ENCODE measurements at places on chromosomes 3 and 15.

GRCh38 chr3:35537265-35537664 lies 102.1 kb upstream of the ARPP21 start:
- DNase-seq: no peak

- DNase-seq: no peak
Observed at GRCh38 chr3:48715174-48715800, 1.7 kb downstream of the IP6K2 start.

GRCh38 chr3:139225548-139225947 lies 118.3 kb upstream of the MRPS22 start:
- no peak for DNase-seq

GRCh38 chr3:108001457-108001856 lies 89.4 kb downstream of the CD47 start:
- no peak for DNase-seq

DNA sequence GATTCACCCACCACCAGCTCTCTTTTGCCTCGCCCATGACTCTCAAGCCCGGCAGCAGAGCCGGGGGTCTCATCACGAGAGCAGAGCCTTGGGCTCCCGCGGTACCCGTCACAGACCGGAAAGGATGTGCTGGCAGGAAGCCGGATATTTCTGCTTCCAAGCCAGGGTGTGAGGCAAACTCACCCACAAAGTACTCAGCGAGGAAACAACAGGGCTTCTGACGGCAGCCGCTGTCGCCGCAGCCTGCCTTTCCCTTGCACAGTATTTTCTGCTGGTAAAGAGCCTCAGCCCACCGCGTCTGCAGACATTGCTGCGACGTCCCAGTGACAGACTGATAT lies 119.9 kb downstream of the NSMCE3 start:
- DNase-seq: no peak

- no peak for DNase-seq
Observed at GRCh38 chr15:76363251-76363650, 26.7 kb downstream of the ISL2 start.

- no peak for DNase-seq
Observed at GRCh38 chr3:102353148-102353547, 81.7 kb upstream of the ZPLD1 start.

DNA sequence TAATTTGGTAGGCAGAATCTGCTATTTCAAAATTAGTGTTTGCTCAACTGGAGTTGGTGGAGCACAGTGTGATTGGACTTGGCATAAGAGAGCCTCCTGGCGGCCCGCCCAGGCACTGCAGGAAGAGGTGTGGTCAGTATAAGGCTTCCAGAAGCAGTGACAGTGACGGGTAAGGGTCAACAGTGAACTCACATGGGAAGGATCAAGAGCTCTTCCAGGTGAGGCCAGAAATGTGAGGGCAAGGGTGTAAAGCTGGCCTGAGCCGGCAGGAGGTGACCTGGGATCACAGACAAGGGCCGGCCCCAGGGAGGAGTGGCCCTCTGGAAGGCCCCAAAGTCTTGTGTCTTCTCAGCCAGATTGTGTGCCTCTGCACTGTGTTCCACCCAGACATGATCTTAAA lies 93.2 kb upstream of the RNF7 start:
- DNase-seq: peak; percentile 70

DNA sequence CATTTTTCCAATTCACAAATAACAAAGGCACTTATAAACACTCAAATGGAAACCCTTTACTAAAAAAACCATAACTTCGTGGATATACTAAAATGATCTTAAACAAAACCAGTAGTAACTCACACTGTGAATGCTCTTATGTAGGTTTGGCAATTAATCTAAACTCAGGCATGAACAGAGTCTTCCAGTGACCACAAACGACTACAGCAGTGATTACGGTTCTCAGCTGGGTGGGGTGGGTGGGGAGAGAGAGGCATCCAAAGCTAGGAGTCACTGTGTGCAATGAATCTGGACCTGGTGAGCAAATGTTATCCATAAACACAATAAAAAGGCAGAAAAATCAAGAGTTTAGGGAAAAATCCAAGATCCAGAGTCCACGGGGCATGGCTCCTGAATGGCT lies 21.3 kb downstream of the SLC12A8 start:
- no peak for DNase-seq

DNA sequence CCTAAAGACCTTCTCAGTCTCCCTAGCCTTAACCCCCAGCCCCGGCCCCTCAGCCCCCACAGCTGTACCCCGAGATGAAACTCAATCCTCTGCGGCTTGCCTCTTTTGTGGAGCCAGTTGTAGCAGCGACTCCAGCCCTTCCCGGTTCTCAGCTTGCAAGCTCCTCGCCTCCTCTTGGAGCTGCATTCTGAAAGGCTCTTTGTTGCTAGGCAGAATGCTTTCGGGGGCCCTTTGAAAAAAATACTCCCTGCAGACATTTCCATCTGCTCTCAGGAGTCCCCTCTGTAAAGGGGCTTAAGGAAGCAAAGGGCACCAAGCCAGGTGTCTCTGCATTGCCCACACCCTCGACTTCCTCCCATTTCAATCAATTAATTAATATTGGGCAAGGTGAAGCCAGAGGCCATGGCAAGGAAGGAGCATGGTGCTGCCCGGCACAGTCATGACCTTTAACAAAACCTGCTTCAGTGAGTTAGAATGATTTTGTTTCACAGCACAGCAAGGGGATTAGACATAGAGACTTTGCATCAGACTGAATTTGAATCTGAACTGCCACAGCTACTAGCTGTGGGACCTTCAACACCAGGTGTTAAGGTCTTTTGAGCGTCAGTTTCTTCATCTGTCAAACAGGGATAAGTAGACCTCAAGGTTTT lies 65.5 kb downstream of the SRGAP3 start:
- DNase-seq: no peak

DNA sequence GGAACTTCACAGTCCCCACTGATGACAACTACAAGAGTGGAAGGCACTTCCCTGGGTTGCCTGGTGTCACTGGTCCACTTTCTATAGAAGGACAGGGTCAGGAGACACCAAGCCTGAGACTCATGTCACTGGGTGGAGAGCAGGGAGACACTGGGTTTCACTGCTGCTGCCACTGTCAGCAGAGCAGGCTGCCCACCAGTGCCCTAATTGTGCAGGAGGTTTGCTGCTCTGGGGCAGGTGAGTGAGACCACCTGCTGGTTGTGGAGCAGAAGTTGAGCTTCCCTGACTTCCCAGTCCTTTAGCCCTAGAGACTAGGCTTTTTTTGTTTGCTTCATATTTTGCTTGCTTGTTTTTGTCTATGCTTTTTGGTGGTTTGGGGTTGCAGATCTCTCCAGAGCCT lies 528.4 kb upstream of the RGMA start:
- DNase-seq: no peak

GRCh38 chr3:10401990-10402761 lies 81.3 kb upstream of the SEC13 start:
- DNase-seq: no peak

DNA sequence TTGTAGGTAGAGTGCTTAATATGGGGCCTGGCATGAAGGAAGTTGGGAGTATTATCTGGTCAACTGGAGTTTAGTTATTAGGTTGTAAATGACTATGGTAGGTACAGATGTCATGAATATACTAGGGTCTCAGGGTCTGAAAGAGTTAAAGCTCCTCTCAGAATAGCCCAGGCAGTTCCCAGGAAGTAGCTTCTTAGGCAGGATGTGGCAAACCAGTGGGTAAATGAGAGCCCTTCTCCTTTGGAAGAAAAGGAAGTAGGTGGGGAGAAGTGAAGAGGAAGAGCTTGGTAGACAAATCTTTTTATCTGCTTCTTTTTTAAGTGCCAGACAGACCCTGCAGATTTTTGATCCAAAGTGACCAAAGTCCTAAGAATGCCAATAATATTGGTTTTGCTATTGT lies 24.5 kb downstream of the MAP2K1 start:
- peak; percentile 34 for DNase-seq

- no peak for DNase-seq
Observed at GRCh38 chr15:77905301-77905920, 172.1 kb downstream of the TBC1D2B start.

GRCh38 chr15:75430259-75430658 lies 21.2 kb downstream of the SIN3A start:
- DNase-seq: no peak

- no peak for DNase-seq
Observed at GRCh38 chr3:42852441-42852840, 23.2 kb downstream of the CYP8B1 start.

DNA sequence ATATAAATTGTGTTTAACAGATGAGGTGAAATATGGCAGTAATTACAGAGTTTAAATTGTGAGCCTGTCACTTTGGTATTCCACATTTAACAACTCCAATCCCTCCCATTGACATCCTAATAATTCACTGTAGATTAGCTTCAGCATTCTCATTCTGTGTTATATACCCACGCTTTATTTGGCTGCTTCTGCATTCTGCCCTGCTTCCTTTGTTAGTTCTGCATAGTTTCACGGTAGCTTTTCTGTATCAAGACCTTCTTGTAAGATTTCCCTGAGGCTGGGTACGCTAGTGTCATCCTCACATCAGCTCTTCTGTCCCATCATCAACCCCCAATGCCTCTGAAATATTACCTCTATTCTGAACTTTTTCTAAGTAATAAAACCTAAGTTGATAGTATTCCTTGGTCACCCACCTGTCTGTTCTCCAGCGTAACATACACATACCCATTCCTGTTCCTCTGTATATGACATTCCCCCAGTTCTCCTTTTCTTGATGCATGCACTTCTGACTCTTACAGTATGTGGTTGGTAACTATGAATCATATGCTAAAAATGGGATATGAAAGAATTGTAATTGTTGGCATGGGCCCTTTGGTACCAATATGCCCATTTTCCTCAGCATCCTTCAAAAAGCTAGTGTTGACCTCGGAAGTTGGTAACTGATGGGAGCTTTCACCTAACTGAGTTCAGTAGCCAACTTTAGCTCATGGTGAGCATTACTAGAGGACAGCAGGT lies 171.2 kb downstream of the KLHL25 start:
- DNase-seq: no peak

DNA sequence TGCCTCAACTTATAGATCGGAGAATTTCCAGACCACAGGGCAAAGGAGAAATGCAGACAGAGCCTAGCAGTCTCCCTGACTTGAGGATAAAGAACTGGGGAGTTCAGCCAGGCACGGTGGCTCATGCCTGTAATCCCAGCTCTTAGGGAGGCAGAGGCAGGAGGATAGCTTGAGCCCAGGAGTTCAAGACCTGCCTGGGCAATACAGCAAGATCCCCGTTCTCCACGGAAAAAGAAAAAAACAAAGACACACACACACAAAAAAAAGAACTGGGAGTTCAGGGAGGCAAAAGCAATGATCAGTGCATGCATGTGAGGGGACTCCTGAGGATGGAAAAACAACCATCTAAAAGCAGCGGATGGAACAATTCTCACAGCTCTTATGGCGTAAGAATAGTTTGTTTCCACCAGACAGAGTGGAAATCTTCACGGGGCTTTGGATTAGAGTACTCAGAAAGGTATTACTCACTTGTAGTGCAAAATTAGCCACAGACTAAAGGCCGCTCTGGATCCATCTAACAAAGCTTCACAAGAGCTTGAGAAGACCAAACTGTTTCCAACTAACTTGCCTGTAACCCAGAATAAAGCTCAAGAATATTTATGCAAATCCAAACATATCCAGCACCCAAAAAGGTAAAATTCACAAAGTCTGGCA lies 16.3 kb downstream of the SEC11A start:
- DNase-seq: no peak

DNA sequence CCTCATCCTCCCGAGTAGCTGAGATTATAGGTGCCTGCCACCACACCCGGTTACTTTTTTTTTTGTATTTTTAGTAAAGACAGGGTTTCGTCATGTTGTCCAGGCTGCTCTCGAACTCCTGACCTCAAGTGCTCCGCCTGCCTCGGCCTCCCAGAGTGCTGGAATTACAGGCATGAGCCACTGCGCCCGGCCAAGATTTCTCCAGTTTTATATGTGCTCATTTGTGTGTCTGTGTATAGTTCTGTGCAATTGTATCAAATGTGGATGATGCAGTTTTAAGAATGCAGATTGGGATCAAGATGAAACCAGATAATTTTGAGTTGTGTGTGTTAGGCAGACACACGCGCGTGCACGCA lies 68.3 kb downstream of the SLCO3A1 start:
- DNase-seq: no peak

DNA sequence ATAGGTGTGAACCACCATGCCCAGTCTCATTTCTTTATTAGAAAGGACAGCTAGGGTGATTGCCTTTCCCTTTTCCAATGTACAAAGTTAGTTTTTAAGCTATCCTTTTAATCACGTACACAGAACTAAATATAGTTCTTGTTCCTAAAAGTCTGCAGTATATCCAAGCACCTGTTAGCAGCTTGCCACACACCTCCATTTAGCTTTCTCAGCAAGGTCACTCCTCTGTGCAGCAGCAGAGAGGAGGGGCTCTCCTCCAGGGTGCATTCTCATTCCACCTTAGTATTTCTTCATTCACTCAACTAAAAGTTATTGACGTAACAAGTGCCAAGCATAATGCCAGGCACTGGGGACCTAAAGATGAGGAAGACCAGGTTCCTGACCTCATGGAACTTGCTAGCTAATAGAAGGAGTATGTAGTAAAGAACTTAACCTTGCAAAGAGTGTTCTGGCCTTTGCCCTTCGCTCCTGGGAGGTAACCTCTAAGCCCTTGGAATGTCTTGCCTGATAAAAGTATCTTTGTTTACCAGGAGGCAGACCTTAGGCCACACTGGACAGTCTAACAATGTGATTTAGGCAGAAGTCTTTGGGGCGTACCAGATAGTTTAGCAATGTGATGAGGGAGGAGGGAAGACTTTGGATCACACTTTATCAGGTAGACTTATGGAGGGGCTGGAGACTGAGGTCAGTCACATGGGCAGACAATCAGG lies 12.7 kb upstream of the PTPN9 start:
- no peak for DNase-seq

- DNase-seq: no peak
Observed at GRCh38 chr3:193783166-193783896, 190.3 kb downstream of the OPA1 start.

DNA sequence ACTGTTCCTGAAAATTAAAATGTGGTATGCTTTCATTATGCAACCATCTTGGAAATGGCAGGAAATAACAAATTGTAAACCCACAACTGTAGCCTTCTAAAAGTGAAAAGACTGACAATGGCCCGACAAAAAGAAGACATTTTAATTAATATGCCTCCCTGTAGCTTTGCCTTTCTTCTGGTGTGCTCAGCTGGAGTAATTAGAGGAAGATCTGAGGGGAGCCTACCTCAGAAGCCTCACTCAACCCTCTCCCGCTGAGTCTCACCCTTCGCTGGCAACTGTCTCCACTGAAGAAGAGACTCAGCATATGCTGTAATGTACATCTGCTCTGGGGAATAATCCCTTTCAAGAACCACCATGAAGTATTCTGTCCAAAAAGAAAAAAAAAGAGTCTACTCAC lies 104.7 kb upstream of the SETMAR start:
- no peak for DNase-seq

DNA sequence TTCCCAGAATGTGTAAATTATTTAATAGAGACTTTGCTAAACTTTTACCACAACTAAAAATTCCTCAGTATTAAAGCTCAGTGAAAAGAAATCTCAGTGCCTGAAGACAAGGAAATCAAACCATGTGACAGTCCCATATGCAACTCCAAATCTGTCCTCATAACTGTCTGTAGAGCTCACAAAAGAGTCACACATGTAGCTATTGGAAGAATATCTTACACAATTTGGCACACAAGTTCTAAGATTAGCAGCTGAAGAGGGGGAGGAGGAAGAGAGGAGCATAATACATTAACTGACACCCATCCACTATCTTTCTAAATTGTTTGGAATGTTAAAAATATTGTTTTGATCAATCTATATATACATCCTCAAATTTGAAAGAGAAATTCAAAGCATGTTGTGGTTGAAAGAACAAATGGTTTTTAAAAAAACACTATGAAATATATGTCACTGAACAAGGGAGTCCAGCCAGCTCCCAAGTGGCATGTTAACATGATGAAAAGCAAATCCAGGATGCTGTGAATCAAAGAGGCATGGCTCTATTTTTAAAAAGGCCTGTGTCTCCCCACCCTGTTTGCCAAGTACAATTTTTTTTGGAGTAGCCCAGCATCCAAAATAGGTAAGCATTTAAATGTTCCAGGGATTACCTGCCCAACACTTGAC lies 126.3 kb upstream of the NANOGP8 start:
- DNase-seq: no peak

All from CD4-positive, alpha-beta T cell treated with Interleukin-2 at 100 ng/mL for 4 hours (primary cell).